ENCODE measurements at places on chromosomes 16 and 17. TPM values are rescaled to one million over a fixed set of nuclear protein-coding genes. Genes with fewer than 3 reads are reported as not detected.

- DNase-seq, result no peak
Observed at GRCh38 chr17:40344421-40345160, 19.9 kb downstream of the GJD3 start.

Gene EME1
- 3.0 TPM for polyA plus RNA-seq

- DNase-seq, result no peak
Observed at GRCh38 chr17:34010534-34010933, 244.6 kb upstream of the CCL2 start.

DNA sequence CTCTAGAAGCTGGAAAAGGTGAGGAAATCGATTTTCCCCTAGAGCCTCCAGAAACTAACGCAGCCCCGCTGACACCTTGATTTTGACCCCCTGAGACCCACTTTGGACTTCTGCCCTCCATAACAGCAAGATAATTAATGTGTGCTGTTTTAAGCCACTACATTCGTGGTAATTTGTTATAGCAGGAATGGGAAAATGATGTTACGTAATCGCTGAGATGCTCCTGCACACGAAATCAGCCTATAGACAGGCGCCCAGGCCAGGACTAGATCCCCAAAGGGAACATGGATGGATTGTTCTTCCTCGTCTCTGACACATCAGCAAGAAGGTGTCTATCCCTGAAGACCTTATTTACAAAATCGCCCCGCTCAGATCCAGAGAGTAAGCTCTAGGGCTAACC, 1.4 kb upstream of the MYOCD start:
- DNase-seq, result no peak

Gene CD79B
- 675 TPM for polyA plus RNA-seq

DNA sequence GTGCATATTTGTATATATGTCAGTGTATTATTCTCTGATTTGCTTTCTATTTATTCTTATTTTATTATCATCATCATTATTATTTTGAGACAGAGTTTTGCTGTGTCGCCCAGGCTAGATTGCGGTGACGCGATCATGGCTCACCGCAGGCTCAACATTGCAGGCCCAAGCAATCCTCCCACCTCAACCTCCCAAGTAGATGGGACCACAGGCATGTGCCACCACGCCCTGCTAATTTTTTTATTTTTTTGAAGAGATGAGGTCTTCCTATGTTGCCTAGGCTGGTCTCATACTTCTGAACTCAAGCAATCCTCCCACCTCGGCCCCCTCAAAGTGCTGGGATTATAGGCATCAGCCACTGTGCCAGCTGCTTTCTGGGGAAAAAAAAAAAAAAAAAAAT, 8.4 kb upstream of the ARHGAP17 start:
- DNase-seq, result no peak

Measured in B cell (primary cell).